Stimulated activated CD8-positive, alpha-beta memory T cell treated with anti-CD3 and anti-CD28 coated beads, Interleukin-7, amount 100 ng/mL, for 24 hours (primary cell): ENCODE measurements at places on chromosomes 11 and 22.

- DNase-seq: no peak
Measured at GRCh38 chr11:61392981-61393595, 701 bp downstream of the TMEM216 start.

DNA sequence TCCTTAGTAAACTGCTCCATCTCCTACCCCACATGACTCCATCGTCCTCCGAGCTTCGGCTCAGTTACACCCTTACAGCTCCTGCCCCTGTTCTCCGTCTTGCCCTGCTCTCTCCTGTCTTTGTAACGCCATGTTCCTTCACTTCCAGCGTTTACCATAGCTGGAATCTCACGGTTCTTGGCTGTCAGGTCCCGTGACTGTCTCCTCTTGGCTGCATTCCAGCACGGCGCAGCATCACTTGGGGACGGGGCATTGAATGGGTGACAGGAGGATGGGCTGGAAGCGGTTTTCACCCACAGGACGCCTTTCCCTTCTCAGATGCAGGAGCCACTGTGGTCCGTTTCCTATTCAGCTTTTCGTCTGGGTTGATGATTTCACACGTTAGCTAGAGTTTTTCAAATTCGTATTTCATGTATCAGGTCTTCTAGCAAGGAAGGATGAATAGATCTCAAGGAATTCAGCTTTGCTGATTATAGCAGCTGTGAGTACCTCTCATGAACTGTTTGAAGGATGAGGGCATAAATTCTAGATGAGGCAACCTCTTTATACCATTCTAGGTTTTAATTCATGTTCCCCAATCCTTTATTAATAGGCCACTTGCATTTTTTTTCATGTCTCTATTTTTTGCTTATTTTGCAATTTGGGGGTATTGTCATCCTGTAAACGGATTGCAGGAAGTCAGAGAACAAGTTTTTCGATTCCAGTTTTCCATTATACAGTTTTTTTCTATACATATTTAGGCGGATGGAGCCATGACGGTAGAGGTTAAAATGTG is 29.1 kb downstream of the ZBED4 start:
- DNase-seq: no peak

DNA sequence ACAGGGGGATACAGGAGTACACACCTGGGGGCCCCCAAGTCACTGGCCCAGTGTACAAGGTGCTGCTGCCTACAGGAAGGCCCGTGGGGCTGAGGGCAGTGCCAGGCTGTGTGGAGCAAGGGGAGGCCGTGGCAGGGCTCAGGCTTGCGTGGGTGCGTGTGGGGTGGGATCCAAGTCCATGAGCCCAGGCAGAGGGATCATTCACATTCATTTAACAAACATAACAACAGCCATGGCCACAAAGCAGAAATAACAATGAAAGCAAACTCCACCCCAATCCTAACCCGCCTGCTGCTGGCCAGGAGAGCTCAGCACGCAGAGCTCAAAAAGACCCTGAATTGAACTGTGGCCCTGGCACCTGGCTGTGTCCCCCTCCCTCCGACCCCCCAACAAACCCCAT is 17.0 kb upstream of the SCGB1A1 start:
- no peak for DNase-seq

GRCh38 chr11:59528711-59529110 is 17.4 kb downstream of the OR4D9 start:
- no peak for DNase-seq

- DNase-seq: no peak
Measured at GRCh38 chr11:653837-654236, 16.8 kb downstream of the DRD4 start.

DNA sequence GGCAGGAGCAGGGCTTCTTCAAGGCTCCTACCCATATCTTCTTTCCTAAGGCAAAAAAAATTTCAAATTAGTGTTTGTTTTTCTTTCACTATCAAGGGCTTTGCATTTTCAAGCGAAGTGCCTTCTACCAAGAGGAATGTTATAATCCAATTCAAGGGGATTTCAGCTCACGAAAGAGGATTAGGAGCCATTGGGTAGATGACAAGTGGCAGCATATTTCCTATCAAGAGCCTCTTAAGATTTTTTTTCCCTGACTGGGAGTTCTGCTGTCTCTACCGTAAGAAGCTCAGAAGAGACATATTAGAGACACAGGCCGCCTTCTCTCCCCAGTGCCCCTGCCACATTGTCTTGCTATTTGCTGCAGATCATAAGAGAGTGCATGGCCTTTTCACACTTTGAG is 55.9 kb upstream of the BMAL1 start:
- DNase-seq: no peak

- no peak for DNase-seq
Measured at GRCh38 chr11:4178813-4179662, 84.4 kb downstream of the RRM1 start.

DNA sequence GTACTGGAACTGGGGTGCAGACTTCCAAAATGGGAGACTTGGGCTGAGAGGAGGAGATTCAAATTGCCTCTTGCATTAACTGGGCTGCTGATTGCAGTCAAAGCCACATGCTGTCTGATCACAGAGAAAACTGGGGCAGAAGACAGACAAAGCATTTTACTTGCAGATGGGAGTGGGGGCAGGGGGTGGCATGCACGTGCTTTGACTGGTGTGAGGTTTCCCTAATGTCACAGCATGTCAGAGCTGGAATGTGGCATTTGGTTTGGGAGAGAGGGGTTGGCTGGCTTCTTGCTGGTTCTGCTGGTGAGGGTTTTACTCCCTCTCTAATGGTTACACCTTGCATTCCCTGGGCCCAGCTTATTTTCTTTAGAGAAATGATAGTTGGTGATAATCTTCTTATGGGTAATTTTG is 2.9 kb downstream of the TUB start:
- no peak for DNase-seq

DNA sequence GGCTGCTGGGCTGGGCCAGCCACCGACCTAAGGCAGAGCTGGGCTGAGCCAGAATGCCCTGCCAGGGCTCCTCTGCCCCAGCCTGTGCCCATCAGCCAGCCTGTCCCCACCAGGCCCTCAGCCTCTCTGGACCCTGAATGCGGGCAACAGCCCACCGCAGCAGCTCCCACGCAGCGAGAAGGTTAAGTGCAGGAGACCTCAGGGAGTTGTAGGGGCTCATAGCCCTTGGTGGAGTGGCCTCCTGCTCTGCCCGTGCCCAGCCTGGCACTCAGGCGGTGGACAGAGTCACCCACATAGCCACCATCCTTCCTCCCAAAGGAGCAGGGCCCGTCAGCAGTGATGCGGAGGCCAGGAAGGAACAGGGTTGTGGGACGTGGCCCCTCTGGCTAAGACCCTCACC is 19.1 kb downstream of the WNT7B start:
- no peak for DNase-seq

DNA sequence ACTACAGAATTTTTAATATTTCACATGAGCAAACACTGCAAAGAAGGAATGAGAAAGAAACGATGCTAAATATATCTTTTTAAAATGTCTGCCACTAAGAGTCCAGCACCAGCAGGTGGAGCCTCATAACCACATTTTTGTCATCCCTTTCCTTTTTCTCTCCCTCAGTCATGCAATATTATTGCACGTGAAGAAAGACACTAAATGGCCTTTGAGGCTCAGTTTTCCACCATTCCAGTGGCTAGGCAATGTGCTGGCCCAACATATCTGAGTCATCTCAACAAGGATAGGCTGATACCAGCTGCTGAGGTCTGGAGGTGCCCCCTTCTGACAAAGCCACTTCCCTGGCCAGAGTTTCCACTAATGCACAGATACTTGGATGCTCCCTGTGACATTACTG is 1.8 kb downstream of the ALKBH8 start:
- DNase-seq: no peak

- no peak for DNase-seq
Measured at GRCh38 chr11:43937434-43938411, 4.7 kb upstream of the C11orf96 start.

DNA sequence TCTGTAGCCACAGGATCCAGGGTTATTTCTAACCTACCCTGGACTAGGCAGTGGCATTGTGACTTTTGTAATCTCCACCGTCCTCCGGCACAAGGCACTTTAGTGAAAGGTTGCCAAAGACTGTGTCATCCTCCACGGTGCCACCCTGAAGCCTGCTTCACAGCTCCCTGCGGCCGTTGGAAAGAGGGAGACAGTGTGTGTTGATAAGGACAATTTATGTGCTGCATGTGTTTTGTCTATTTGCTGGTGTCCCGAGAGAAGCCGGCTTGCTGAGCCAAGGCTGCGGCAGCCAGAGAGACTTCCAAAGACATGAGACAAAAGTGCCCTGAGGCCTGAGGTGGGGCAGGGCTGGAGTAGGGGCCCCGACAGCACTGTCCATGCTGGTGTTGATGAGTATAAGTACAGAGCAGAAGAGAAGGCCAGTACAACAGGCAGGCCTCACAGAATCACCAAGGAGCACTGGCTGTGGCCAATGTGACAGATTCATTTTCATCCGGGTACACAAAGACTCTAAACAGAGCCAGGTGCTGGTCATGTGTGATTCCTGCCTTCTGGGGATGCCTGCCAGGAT is 40.9 kb downstream of the GALNT18 start:
- DNase-seq: no peak

DNA sequence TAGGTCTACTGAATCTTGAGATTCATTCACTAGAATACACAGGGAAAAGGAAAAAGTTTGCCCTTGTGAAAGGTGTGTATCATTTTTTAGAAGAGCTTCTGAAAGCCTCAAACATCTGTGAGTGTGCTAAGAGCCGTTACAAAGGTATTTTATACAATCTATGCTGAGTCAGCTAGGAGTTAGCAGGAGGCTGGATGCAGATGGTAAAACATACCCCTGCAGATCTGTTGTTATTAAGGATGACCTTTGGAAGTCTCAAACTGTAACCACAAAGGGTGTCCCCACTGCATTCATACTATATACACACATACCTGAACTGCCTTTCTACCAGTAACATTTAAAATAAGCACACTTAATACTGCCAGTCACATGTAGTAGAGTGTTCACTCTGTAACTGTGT is 8.4 kb upstream of the C11orf91 start:
- no peak for DNase-seq
